ENCODE measurements at places on chromosomes 4 and X.

GRCh38 chrX:123190096-123190495, 6.0 kb downstream of the GRIA3 start:
- H3K27ac ChIP-seq, result no peak overlapping the region
- no peaks in the 10 kb centered on the region for H3K27me3 ChIP-seq
- no peaks in the 10 kb centered on the region for H3K4me1 ChIP-seq
- H3K36me3 ChIP-seq, result no peaks in the 10 kb centered on the region
- no peak for DNase-seq
- H3K4me3 ChIP-seq, result no peak overlapping the region

GRCh38 chrX:134801267-134801666, 143.0 kb upstream of the PLAC1 start:
- no peak for DNase-seq
- H3K36me3 ChIP-seq, result no peaks in the 10 kb centered on the region
- H3K27ac ChIP-seq, result no peak overlapping the region

- H3K4me3 ChIP-seq, result no peak overlapping the region
- H3K4me1 ChIP-seq, result no peaks in the 10 kb centered on the region
These were observed 140.8 kb downstream of the FRAS1 start for GRCh38 chr4:78197947-78198346.

GRCh38 chr4:153950100-153950979, 161.5 kb upstream of the SFRP2 start:
- H3K27ac ChIP-seq, result no peak overlapping the region
- H3K4me1 ChIP-seq, result no peaks in the 10 kb centered on the region
- no peak for DNase-seq

DNA sequence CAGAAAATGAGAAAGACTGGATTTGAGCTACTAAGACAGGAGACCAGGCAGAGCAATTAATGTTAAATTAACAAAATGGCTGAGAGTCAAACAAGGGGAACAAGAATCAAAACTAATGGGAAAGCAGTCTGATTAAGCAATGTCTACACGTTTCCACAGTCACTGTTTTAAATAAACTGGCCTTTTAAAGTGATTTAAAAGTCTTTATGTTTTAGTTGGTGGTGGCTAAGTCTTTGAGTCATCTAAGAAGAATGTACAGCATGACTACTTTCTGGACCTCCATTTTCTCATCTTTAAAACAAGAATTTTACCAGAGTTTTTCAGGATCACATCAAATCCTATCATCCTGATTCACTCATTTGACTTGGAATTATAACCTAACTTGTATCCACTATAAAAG, 233.8 kb downstream of the ENOX2 start:
- H3K4me3 ChIP-seq, result no peak overlapping the region
- H3K27me3 ChIP-seq, result no peaks in the 10 kb centered on the region
- H3K4me1 ChIP-seq, result no peaks in the 10 kb centered on the region
- no peaks in the 10 kb centered on the region for H3K36me3 ChIP-seq
- H3K27ac ChIP-seq, result no peak overlapping the region

GRCh38 chrX:84873176-84873575, 130.5 kb upstream of the APOOL start:
- DNase-seq, result no peak
- no peak overlapping the region for H3K4me3 ChIP-seq
- H3K4me1 ChIP-seq, result no peaks in the 10 kb centered on the region
- H3K36me3 ChIP-seq, result no peaks in the 10 kb centered on the region

- H3K27me3 ChIP-seq, result no peaks in the 10 kb centered on the region
These were observed 470.1 kb upstream of the HS3ST1 start for GRCh38 chr4:11898796-11899195.

DNA sequence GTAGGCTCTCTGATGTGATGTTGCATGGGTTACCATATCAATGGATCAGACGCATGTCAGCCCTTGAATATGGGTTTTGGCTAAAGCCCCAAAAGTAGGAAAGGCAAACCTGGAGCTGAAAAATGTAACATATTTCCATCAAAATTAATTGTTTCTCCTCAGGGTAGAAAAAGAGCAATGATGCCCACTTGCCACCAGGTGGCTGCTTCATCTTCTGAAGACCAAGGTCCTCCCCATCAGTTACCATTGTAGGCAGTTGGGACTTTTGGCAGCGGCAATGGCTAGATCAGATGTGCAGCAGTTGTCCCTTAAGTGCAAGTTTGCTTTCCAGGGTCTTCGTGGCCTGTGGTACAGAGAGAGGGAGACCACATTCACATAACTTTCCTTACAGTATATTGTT, 118.2 kb downstream of the NAF1 start:
- no peaks in the 10 kb centered on the region for H3K27me3 ChIP-seq
- H3K36me3 ChIP-seq, result no peaks in the 10 kb centered on the region
- H3K27ac ChIP-seq, result no peak overlapping the region
- DNase-seq, result no peak
- H3K4me3 ChIP-seq, result no peak overlapping the region

GRCh38 chr4:145935253-145936141, 3.1 kb downstream of the ZNF827 start:
- H3K4me1 ChIP-seq, result peaks cover 2% of the 10 kb centered on the region
- no peak overlapping the region for H3K27ac ChIP-seq
- no peaks in the 10 kb centered on the region for H3K36me3 ChIP-seq
- H3K27me3 ChIP-seq, result no peaks in the 10 kb centered on the region

DNA sequence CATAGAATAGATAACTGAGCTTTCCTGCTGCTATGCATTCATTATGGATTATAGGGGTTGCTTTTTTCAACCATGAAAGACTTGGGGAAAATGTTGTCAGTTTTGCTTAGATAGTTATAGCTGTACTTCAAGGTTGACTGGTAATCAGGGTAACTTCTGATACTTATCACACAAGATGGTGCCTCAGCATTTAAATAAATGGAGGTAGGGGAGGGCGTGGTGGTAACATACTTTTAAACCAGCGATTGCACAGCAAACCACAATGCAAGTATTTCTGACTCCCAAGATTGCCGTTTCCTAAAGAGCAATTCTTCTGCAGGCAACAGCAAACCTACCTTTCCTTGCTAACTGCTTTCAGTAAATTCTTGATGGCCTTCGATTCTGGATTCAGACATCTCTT, 1.3 kb downstream of the CXCL10 start:
- H3K4me3 ChIP-seq, result no peak overlapping the region
- no peaks in the 10 kb centered on the region for H3K36me3 ChIP-seq
- H3K27me3 ChIP-seq, result no peaks in the 10 kb centered on the region
- H3K4me1 ChIP-seq, result no peaks in the 10 kb centered on the region
- no peak for DNase-seq
- H3K27ac ChIP-seq, result no peak overlapping the region

DNA sequence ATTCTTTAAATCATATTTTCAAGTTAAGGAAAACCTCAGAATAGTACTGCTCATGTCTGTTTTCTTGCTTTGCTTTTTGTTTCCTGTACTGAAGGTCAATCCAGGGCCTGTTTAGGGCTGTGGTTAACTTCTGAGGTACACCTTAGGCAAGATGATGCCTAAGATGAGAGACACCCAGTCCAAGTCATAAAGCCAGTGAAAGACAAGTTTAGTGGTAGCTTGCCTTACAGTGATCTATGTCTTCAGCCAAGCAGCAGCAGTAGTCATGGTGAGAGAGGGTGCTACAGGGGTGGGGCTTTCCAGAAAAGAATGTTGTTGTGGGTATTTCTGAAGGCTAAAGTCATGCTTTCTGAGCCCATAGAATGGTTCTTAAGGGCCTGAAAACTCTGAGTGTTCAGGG, 173.7 kb downstream of the VSIG4 start:
- no peak overlapping the region for H3K4me3 ChIP-seq
- DNase-seq, result no peak
- no peaks in the 10 kb centered on the region for H3K36me3 ChIP-seq
- H3K27me3 ChIP-seq, result no peaks in the 10 kb centered on the region

DNA sequence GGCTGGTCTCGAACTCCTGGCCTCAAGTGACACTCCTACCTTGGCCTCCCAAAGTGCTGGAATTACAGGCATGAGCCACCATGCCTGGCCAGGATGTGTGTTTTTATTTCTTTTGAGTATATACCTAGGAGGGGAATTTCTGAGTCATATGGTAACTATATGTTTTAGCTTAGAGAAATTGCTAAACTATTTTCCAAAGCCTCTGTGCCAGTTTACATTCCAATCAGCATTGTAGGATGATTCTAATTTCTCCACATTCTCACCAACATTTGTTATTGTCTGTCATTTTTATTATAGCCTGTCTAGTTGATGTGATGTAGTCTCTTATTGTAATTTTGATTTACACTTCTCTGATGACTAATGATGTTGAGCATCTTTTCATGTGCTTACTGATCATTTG, 1576.0 kb downstream of the RPA4 start:
- H3K27me3 ChIP-seq, result no peaks in the 10 kb centered on the region
- H3K36me3 ChIP-seq, result no peaks in the 10 kb centered on the region
- H3K4me1 ChIP-seq, result no peaks in the 10 kb centered on the region
- H3K4me3 ChIP-seq, result no peak overlapping the region

DNA sequence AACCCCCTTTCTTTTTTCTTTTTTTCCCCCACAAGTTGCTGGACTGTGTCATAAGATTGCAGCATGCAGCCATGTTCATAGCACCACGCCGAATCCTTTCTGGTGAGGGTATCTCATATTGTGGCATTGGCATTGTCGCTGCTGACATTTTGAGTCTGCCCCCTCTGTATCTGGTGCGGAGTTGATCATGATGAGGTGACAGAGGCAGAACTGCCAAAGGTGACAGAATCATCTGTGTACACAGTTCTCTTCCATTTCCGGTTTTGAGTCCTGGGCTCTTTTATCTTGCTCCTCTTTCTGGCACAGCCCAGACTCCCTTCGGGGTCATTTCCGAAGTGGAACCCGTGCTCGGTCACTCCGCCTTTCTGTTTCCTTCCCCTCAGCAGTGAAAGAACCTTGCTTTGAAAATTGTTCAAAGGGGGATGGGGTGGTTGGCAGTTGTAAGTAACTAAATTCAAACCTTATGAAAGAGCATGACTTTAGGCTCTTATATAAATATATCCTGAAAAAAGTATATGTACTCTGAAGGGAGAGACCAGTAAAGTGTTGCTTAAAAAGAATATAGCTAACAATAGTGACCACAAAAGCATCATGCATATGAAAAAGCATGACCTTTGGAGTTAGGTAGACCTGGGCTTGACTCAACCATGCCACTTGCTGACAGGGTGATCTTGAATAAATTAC, 55.0 kb upstream of the BMP2K start:
- no peaks in the 10 kb centered on the region for H3K36me3 ChIP-seq
- no peak for DNase-seq
- no peaks in the 10 kb centered on the region for H3K4me1 ChIP-seq
- no peak overlapping the region for H3K27ac ChIP-seq

DNA sequence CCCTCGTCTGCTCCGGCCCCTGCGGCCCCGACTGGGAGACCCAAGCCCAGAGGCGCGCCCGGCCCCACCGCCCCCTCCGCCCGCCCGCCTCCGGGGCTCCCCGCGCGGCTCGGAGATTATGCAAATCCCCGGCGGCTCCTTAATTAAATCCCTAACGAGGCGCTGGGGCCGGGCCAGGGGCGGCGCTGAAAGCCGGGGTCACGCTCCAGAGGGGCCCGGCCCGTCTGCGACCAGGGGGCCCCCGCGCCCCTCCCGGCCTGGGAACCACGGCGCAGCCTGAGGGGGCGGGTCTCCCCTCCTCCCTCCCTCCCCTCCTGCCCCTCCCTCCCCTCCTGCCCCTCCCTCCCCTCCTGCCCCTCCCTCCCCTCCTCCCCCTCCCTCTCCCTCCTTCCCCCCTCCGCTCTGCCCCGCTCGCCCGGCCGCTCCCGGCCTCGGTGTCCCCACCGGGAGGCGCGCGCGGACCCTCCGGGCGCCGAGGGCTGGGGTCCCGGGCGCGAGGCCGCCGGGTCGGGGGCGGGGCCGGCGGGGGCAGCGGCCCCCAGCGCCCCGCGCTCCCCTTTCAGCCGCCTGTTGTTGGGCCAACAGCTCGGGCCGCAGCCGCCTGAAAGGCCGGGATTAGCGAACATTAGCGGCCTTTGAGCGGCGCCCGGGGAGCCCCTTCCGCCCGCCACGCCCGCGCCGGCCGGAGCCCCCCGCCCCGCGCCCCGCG, 25.9 kb upstream of the FGFR3 start:
- no peaks in the 10 kb centered on the region for H3K36me3 ChIP-seq
- no peaks in the 10 kb centered on the region for H3K27me3 ChIP-seq
- no peak for DNase-seq
- peaks cover 2% of the 10 kb centered on the region for H3K4me1 ChIP-seq

DNA sequence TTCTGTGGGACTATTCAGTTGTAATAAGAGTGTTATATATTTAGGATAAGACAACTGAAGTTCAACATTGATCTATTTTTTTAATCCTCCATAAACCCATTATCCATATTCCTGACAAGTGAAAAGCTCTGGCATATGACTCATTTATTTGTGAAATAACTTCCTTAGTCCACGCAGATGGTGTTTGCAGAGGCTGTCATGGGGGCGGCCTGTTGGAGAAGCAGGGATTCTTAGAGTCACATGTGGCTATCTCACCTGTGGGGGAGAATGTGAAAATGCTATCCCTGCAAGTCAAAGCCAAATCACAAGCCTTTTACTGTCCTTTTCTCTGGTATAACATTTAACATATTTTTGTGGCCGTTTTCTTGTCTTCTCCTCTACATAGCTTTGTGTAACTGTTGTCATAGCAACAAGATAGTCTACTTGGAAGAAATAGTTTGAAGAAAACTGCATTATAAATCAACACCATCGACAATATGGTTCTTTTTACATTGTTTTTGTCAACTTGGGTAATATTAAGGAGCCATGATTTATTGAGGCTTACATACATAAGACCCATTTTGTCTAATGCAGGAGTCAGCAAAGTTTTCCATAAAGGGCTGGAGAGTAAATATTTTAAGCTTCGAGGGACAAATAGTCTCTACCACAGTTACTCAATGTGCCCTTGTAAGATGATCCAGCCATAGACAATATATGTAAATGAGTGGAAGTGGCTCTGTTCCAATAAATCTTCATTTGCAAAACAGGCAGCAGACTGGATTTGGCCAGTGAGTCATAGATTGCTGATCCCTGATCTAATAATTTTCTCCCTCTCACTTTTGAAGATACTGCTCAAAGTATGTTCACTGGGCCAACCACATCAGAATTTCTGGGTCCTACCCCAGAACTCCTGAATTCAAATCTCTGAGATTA, 395.0 kb downstream of the DTHD1 start:
- no peaks in the 10 kb centered on the region for H3K36me3 ChIP-seq
- H3K4me1 ChIP-seq, result no peaks in the 10 kb centered on the region
- H3K27ac ChIP-seq, result no peak overlapping the region
- H3K27me3 ChIP-seq, result no peaks in the 10 kb centered on the region
- no peak overlapping the region for H3K4me3 ChIP-seq

DNA sequence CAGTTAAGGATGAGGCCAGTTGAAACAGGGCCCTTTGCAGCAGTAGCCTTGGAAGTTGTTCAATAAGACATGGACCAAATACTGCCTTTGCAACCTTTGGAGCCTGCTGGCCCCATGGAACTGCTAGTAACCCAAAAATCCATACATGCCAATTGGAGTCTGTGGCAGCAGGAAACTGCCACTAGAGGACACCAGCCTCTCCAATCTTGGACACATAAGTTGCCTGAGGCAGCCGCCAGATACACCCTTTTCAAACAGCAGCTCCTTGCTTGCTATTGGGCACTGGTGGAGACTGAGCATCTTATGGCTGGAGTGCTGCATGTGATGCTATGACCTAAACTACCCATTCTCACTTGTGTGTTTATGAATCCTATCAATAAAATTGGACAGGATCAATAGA, 14.8 kb upstream of the LAP3 start:
- no peak overlapping the region for H3K27ac ChIP-seq
- no peaks in the 10 kb centered on the region for H3K27me3 ChIP-seq
- no peaks in the 10 kb centered on the region for H3K36me3 ChIP-seq
